ENCODE measurements at places on chromosomes 7 and 10.
A peak's percentile ranks its signal among the peaks of the same experiment; 100 is the strongest.

DNA sequence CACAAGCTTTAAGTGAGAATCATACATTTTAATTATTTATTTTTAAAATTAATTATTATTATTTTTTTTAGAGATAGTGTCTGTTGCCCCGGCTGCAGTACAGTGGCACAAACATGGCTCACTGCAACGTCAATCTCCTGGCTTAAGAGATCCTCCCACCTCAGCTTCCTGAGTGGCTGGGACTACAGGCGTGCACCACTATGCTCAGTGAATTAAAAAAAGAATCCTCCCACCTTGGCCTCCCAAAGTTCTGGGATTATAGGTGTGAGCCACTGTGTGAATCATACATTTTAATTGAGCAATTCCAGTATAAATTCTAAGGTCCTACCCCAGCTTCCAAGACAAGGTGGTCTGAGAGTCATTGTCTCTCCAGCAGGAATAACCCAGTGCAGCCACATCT, 172.4 kb downstream of the JAZF1 start:
- DNase-seq: no peak

DNA sequence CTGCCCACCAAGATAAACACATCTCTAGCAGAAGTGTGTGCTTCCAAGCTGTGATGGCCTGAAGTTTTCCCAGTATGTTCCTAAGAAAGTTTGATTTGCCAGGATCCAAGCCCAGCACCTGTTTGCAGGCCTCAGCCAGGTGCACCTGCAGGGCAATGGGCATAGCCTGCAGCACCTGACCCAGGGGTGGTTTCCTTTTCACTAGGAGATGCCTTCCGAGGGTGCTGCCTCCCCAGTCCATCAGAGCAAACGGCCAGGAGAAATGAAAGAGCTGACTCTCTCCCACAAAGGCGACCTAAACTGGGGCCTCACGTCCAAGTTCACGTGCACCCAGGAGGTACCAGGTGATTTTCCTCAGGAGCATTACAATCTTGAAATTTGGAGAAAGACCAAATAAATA, 7.1 kb downstream of the UCMA start:
- DNase-seq: no peak

DNA sequence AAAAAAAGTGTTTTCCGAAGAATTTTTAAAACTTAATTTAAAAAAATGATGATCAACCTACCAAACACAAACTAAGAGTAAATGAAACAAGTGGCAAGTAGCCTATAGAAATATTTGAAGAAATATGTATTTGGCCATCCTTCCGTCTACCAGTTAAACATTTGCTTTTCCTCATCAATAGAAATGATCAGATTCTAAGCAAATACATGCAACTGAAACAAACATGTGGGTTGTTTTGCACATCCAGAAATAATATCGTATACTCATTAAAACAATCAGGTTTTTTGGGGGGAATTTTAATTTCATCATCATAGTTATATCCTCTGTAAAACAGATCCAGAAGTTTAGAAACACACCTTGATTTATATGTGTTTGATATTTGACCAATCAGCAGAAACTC, 1011.7 kb downstream of the GATA3 start:
- DNase-seq: no peak

DNA sequence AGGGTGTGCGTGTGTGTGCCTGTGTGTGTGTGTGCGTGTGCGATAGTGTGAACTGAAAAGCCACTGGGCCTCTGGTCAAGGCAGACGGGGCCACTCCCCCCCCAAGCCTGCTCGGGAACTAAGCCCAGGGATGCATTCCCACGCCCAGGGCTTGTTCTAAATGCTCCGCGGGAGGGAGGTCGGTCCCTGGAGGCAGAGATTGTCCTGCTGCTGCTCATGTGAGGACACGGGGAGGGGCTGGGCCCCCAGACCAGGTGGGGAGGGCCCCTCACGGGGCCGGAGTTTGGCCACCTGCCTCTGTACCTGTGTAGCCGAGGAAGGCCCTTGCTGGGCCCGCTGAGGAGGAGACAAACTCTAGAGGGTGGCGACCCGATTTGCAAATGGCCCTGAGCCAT, 93.9 kb downstream of the PDGFA start:
- no peak for DNase-seq

DNA sequence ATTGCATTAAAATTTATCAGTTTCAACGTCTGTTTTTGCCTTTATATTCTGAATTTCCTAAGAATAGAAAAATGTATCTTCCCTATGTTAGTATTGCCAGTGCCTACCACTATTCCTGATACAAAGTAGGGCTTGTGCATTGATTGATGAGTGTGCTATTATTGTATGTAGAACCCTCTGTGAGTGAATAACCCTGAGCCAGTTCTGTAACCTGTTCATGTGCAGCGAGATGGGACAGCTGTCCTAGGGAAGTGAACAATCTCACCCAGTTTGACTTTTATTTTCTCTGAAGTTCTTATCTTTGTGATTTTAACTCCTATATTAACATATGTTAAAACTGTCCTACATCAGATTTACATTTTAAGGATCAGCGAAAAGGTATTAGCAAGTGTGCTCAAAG, 178.4 kb upstream of the ADO start:
- no peak for DNase-seq

DNA sequence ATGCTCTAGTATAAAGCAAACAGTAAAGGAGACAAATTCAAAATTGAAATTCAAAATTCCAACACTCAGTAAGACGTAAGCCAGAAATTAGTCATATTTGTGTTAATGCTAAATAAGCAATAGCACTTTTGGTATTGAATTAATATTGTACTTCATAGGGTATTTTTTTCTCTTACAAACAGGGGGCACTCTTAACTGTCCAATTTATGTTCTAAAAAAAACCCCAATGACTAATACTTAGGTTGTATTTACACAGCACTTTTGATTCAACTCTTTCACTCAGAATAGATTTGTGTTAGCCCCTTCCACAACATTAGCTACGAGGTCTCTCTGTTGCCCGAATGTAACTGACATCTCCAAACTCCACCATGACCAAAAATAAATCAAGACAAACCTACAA, 284.9 kb upstream of the COBL start:
- DNase-seq: no peak

GRCh38 chr10:128063736-128064107, 62.5 kb downstream of the MKI67 start:
- no peak for DNase-seq

DNA sequence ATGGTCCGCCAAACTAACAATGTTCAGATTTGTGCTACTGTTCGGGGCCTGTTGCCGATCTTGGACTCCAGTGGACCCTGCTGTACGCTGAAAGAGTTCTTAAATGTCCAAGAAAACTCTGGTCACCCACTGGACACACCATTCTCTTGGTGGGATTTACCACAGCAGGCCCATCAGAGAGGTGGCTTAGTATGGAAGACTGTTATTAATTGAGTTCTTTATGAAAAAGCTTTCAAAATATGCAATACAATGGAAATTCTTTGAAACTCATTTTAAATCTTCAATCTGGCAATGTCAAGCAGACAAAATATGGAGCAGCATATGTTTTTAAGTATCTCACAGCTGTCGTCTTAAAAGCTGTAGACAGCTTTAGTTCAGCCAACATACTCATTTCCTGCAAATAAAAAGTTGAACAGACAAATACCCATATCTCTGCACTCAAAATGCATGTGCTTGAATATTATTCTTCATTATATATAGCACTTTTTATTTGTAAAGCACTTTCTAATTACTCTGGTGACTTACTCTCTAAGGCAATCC, 37.4 kb upstream of the GRM8 start:
- no peak for DNase-seq

DNA sequence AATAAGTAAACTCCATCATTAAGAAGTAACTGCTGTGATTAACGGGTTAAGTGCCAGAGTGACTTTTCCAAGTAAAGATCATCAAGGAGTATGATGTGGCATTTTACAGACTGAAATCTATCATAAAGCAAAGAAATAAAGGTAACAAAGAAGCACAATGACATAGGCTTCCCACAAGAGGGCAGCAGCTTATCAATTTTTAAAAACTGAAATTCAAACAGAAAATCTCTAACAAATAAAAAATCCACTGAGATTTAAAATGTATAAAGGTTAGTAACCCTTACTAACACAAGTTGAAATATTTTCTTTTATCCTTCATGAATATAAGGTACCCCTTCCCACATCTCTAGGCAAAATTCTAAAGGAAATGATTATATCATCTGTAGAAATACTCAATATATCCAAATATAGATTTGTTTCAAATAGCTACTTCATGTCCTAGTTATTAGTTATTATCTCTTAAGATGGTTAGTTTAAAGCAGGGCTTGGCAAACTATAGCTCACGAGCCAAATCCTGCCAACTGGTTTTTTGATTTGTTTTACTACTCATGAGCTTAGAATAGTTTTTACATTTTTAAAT, 29.2 kb downstream of the FAM3C start:
- no peak for DNase-seq

DNA sequence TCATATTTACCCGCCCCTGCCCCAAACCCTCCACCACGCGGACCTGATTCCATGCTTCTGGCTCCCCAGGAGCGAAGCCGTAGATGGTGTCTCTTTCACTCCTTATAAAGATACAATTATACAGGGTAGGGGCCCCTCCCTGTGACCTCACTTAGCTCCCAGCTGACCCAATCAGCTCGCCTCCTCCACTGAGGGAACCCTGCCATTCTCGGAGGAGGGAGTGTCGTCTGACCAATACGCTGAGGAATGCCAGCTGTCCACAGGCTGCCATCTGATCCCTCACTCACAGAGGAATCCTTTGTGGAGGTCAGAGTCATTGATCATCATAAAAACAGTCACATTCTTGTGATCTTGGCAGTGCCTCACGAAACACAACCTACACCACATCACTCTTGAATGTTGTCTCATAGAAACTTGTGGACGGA, 67.5 kb upstream of the INSIG1 start:
- peak; percentile 97 for DNase-seq

DNA sequence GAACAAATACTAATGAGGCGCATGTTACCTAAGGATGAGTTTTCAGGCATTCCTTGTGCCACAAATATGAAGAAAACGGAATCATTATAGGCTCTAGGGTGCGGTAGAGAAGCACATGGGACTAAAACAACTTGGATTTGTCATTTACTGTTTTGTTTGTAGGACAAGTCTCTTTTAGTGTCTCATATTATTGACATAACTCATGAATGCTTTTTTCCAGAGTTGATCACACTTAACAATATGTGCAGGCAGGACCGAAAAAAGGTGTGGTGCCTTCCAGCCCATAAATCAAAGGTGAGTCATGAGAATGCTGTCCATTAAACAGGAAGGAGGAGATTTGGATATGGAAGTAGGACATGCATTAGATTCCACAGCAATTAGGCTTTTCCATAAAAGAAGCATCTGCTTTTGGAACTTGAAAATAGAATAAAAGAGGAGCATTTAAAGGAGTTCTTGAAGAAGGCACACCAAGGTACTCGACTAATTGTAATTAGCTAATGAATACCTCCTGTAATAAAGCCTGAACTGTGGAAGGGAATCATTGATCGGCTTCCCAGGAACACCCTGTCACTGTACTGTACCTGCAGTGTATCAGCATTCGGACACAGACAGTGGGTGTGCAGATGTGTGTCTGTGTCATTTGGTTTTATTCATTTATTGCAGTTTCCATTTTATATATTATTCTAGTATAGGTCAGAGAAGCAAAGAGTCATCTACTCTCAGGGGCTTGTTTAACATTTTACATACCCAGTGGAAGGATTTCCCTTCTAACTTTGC, 119.7 kb upstream of the KLF14 start:
- peak; percentile 55 for DNase-seq

DNA sequence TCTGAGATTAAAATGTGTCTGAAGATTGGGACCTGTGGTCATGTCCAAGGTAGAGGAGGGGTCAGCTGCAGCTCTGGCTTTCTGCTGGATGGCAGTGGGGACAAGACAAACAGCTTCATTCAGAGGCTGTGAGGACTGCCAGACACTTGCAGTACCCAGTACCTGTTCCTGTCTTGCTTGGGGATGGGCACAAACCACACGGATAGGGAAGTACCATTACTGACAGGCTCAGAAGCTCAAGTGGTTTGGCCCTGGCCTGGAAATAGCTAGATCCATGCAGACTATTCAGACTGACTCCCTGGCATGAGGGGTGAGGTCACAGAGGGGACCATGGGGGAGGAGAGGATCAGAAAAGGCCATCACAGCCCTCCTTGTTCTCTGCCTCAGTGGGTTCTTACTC, 56.0 kb upstream of the COMTD1 start:
- DNase-seq: no peak

DNA sequence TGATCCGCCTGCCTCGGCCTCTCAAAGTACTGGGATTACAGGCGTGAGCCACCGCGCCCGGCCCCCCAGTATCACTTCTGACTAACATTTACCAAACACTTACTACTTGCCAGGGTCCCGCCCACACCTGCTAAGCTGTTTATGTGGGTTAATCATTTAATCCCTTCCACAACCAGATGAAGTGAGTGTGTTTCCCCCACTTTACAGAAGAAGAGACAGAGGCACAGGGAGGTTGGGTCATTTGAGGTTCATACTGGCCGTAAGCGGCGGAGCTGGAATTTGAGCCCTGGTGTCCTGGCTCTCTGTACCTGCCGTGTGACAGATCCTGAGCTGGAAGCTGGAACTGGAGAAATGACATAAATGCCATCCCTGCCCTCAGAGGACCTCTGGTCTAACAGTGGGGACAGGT, 15.1 kb upstream of the VPS37D start:
- no peak for DNase-seq

- DNase-seq: no peak
These were observed 38.8 kb upstream of the SHH start for GRCh38 chr7:155850766-155851678.

DNA sequence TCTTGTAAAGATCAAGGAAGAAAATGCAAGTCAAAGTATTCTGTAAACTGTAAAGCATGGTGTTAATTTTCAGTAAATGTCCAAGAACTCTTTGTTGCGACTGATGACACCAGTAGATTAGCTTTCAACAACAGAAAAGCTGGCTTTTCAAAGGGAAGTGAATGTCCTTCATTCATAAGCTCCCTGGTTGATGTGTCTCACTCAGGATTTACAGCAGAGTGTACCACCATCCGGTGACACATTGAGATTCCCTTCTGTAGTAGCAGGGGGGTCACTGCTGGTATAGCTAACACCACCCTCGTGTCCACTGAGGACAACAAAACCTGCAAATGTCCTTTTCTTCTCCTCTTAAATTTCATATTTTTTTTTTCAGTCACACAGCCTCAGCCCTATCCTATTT, 253.4 kb downstream of the SORCS1 start:
- no peak for DNase-seq

- no peak for DNase-seq
These were observed 62.9 kb upstream of the NMT2 start for GRCh38 chr10:15231426-15231825.

DNA sequence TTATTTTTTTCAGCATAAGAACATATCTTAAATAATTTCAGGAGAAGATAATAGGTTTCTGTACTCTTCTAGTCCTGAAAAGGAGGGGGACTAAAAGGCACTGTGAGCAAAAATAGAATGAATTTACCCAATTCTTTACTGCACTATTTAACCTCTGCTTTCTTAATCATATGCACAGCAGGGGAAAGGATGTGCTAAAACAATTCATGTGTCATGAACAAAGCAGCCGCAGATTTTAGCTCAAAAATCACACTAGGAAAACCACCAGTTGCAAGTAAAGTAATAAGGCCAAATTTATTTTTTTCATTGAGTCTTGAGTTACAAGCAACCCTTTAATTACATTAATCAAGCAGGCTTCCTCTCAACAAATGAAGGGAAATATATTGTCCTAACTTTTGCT, 80.1 kb downstream of the CABCOCO1 start:
- no peak for DNase-seq

GRCh38 chr7:46812101-46812675, 769.7 kb downstream of the TNS3 start:
- no peak for DNase-seq

- no peak for DNase-seq
These were observed 47.2 kb upstream of the DPYSL4 start for GRCh38 chr10:132139526-132139925.
